ENCODE measurements at places on chromosomes 16 and 17.

DNA sequence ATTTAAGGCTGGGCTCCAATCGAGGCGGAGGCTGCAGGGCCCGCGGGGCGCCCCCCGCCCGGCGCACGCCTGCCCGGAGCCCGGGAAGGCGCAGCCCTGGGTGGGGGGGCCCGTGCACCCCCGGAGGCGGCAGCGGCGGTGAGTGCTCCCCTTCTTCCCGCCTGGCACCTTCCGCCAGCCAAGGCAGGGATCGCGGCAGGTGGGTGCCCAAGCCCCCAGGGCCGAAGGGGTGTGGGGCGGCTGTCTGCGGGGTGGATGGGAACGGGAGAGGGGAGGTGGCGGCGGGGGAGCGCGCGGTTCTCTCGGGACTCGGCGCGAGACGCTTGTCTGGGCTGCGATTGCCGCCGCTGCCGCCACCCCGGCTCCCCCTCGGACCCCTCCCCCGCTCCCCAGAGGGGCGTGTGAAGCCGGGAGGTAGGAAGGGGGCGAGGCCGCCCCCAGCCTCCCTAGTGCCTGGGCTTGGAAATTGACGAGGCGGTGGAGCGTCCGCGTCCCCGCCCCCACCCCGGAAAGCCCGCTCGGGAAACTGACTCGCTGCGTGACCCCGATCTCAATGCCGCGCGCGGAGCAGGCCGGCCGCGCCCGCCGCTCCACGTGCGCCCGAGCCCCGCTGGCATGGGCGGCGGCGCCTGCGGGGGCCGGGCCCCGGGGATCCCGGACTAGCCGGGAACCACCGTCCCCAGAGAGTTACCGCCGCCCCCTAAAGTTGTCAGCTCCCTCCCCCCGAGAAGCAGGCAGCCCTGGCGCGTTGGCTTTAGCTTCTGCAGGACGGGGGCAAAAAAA, 231.5 kb downstream of the MRTFB start:
- no peak for DNase-seq

DNA sequence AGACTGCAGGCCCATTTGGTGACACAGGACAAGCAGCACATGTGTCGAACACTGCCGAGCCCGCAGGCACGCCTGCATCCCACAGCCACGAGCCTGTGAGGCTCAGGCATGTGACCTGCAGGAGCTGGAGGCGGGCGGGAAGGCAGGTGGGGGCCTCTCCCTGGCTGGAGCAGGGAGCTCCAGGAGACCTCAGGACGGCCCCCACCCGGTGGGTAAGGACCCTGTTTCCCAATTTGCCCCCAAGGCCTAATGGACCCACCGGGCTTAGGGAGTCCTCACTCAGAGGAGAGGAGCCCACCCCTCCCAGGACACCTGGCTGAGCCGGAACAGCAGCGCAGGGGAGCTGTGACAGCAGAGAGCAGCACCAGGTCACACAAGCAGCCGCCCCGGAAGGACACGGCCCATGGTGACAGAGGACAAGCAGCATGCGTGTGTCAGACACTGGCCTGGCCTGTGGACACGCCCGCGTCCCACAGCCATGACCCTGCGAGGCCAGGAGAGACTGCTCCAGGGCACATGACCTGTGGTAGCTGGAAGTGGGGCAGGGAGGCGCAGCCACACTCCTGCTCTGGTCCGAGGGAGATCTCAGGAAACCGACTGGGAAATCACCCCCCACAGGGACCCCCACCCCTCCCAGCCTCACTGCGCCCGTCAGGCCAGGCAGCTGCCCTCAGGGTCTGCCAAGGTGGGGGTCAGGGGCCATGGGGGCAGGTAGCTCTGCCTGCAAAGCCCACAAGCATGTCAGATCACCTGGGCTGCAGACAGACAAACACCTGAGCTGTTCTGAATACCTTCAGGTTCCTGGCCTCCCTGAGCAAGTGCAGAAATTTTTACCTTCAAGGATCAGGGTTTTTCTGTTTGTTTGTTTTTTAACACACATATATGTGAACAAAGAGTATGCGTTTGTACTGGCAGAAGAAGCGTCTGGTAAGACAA, 2.4 kb downstream of the SPSB3 start:
- no peak for DNase-seq

DNA sequence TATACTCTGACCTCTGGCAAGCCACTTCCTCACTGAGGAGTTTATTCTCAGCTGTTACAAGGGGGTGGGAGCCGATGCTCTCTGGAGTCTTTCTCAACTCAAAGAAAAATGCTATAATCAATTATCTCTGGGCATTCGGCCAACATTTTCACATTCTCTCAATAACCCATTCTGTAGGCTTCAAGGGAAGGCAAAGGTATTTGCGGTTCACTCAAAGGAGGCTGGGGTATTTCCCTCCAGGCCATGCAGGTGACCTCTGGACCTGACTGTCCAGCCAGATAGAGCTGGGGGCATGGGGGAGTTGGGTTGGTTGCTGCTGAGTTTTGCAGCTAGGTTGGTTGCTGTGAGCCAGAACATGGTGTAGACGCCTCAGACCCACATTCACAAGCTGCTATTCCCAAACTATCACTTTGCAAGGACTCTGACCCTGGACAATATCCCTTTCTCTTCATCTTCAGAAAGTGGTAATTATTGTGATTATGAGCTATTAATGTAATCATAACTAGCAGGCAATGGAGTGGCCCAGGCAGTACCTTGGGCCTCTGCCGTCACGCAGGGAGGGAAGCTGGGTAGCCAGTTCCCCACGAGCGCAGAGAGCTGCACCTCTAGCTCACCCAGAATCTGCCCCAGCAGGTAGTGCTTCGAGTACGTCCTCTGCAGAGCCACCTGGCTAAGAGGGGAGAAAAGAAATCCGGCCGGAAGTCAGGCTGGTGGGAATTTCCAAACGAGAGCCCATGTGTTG, 42.1 kb downstream of the AIPL1 start:
- DNase-seq = no peak

DNA sequence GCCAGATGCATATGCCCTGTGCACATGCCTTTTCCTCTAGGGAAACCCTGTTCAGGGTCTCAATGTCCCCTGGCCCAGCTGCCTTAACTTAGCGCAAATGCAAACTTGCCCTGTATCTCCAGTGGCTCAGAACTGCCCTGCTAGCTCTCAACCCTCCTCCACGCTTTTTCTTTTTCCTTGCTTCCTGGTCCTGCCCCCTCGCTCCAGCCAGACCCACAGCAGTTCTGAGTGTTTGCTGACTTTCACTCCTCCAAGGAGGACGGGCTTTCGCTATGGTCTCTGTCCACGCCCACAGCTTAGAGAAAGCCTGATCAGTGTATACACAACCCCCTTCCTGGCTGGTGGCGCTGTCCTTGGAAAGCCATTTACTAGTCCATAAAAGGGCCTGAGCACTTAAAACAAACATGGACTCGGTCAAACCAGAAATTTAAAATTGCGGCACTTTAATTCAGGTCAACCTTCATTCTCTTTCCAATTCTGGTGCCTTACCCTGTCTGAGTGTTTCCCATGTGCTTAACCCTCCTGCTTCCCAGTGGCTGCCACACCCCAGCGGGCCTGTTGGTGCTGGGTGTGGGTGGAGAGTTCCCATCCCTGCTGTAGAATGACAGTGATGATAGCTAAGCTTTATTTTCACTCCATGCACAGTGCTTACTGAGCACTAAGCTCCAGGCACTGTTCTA, 15.6 kb upstream of the TMEM98 start:
- no peak for DNase-seq

GRCh38 chr17:1650731-1651558, 1.3 kb upstream of the RILP start:
- DNase-seq = no peak

DNA sequence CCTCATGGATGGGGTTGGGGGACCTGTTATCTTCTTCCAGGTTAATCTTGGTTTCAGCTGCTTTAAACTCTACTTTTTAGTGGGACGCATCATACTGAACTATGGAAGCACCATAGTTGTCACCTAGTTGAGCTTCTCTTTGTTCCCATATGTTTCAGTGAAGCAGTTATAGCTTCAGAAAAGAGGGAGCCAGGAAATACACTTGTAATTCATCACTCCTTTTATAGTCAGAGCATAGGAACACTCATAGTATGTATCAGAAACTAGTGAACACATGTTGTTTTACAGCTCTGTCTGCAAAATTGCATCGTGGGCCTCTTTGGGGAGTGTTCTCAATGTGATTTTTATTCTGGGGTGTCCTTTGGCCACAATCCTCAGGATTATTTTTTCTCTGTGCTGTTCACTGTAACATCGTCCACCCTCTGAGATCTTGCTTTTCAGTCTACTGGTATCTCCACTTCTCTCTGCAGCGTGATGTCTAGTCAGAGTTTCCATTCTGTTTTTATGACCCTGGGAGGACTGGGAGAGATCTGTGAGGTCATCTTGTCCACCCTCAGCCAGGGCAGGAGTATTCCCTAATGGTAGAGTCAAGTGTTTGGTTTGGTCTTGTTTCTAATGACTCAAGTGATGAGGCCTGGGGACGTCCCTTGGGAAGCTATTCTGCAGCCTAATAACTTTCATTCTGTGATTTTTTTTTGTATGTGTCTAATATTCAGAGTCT, 585.4 kb downstream of the WWOX start:
- no peak for DNase-seq

DNA sequence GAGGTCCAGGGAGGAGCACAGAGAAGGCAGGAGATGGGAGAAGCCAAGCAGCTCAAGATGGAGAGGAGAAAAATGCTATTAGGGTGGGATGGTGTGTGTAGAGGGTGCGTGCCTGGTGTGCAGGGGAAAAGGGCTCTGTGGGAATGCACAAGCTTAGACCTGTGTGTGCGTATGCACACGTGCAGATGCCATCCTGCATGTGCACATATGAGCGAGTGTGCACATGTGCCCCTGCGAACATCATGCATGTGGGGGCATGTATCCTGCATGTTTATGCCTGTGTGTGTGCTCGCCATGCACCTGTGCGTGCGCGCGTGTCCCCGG, 438 bp upstream of the KCNJ12 start:
- DNase-seq = no peak

- no peak for DNase-seq
Measured at GRCh38 chr16:12020009-12020408, 43.5 kb downstream of the SNX29 start.

DNA sequence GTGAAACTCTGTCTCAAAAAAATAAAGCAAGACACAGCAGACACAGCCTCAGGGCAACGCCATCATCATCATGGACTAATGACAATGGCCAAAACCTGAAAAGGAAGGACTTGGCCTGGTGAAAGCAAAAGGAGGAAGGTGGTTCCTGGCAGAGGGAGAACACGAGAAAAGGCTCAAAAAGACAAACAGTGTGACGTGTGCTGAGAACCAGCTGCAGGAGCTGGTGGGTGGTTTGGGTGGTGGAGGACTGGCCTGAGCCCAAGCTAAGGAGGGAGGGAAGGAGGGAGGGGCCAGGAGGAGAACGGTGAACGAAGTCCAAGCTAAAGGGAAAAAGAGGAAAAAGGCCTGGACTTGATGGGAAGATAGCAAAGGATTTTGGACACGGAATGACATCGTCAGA, 85.1 kb downstream of the SLC39A11 start:
- DNase-seq = no peak

GRCh38 chr16:62664566-62664965, 628.3 kb upstream of the CDH8 start:
- no peak for DNase-seq

GRCh38 chr16:35574454-35575431, 2115.3 kb downstream of the TP53TG3F start:
- DNase-seq = no peak

GRCh38 chr17:72976971-72977770, 115.3 kb downstream of the SLC39A11 start:
- no peak for DNase-seq
